ENCODE measurements at places on chromosomes 2 and 18.

DNA sequence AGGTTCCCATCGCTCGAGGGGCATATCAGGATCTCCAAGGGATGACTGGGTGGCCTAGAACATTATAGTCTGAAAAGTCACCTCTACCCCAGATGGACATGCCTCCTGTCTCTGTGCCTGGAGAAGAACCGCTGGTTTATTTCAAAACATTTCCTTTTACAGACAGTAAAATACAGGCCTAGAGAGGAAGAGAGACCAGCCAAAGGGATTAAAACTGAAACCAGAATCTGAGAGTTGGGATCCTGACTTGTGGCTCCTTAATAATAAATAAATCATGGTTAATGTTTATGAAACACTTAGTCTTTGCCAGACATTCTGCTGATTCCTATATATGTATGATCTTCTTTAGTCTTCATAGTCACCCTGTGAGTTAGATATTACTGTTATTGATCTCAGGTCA is 153.7 kb downstream of the DDX1 start:
- no peak for DNase-seq

DNA sequence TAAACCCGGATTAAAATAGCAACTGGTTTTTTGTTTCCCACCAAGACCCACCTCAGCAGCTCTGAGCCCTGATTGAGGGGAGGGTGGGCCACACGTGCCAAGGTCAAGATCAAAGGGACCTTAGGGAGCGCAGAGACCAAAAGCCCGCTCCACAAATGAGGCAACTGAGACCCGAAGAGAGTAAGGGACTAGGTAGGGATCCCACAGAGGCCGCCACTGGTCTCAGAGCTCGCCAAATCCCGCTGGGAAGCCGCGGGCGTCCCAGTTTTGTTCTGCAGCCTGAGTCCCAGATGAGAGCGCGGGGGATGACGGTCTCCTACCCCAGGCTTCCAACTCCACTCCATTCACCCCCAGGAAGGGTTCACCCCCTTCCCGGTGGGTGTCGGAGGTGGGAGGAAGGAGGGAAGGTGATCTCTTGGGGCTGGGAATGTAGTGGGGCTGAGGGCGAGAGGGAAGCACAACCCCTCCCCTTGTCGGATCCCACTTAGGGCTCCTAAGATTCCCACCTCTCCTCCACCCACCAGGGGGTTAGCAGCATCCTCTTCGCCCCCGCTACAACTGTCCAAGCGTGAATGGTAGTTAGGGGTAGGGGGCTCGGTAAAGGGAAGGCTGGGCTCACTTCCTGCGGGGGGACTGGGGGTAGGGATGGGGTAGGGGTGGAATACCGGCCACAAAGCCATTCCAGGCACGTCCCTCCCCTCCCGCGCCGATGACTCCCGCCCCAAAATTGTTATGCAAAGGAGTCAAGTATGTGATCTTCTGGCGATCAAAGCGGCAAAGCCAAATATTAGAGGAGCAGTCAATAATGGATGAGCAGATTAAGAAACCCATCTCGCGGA is 7.3 kb upstream of the EN1 start:
- DNase-seq, result no peak

GRCh38 chr2:45871025-45871424 is 219.6 kb downstream of the PRKCE start:
- DNase-seq, result no peak

GRCh38 chr2:36530178-36530982 is 67.6 kb downstream of the FEZ2 start:
- no peak for DNase-seq

DNA sequence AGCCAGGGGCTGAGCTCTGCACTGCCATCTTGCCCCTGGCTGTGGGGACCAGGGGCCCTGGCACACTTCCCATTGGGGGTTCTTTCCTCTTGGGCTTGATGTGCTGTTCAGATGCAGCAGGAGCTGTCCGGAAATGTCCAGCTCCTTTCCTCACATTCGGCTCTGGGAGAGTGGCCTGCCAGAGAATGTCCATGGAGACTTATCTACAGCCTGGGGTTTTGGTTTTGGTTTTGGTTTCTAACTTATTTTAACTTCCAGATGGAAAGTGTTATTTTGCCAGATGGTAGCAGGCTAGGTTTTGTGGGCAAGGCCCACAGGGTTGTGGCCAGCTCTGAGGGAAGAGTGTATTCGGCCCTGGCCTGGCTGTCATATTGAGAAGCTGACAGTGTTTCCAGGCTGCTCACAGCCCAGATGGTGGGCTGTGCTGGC is 177.3 kb downstream of the ANKRD30B start:
- no peak for DNase-seq

- no peak for DNase-seq
These were observed 49.1 kb upstream of the SEMA4C start for GRCh38 chr2:96918754-96919550.

DNA sequence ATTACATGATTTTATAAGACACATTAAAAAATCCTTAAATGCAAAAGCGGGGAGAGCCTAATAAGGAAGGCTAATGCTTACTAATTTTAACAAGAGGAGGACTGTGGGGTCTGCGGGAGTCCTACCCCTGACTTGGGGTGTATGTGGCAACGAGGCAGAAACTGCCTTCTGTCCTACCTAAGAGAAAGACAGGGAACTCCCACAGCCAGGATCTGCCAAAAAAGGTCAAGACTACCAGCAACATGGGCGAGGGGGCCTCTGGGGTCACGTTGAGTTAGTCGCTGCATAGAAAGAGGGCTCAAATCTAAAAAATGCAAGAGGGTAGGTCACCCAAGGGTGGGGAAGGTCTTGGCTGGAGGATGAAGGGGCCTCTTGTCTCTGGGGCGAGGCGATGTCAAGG is 529 bp upstream of the AMER3 start:
- no peak for DNase-seq
